ENCODE measurements at places on chromosomes 2 and 18. TPM values are rescaled to one million over a fixed set of nuclear protein-coding genes. Genes with fewer than 3 reads are reported as not detected.

GRCh38 chr2:12504443-12504842 is 212.3 kb upstream of the TRIB2 start:
- DNase-seq = peak; percentile 62

GRCh38 chr2:216777637-216778273 is 82.1 kb downstream of the TNP1 start:
- DNase-seq = peak; percentile 54

DNA sequence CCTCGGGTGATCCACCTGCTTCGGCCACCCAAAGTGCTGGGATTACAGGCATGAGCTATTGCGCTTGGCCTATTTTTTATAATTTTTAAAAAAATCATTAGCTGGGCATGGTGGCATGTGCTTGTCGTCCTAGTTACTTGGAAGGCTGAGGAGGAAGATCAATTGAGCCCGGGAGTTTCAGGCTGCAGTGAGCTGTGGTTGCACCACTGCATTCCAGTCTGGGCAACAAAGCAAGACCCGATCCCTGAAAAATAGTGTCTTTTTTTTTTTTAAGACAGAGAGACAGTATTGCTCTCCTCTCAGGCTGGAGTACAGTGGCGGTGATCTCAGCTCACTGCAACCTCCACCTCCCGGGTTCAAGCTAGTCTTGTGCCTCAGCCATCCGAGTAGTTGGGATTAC is 4.8 kb downstream of the SSB start:
- DNase-seq = no peak

DNA sequence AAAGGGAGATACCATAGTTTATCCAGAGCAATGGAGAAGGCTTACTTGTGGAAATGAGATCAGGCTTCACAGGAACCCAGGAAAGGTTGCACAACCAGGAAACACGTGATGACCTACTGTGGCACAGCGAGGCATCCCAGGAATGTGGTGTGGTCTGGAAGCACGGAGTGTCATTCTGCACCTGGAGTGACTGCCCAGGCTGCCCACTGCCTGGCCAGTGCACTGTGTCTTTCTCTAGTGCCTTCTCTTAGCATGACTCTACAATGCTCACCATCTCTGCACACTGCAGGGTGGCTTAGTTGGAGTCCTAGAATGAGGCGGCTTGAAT is 48.9 kb downstream of the CHST9 start:
- no peak for DNase-seq

- no peak for DNase-seq
Observed at GRCh38 chr2:133591164-133591563, 22.9 kb upstream of the NCKAP5 start.

- peak; percentile 87 for DNase-seq
Observed at GRCh38 chr2:224927646-224928173, 114.6 kb downstream of the DOCK10 start.

DNA sequence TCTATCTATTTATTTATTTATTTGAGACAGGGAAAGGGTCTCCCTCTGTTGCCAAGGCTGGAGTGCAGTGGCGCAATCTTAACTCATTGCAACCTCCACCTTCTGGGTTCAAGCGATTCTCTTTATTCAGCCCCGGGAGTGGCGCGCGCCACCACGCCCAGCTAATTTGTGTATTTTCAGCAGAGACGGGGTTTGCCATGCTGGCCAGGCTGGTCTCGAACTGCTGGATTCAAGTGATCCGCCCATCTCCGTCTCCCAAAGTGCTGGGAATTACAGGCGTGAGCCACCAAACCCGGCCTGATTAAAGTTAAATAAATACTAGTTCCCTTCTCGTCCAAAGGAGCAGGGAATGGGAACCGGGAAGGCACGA is 4.2 kb upstream of the CTDSP1 start:
- DNase-seq = no peak

- DNase-seq = no peak
Observed at GRCh38 chr2:149561309-149561926, 26.2 kb downstream of the MMADHC start.

The TGFA gene
- total RNA-seq = not detected

The FAM124B gene
- total RNA-seq = 0.15 TPM

All from activated CD8-positive, alpha-beta memory T cell treated with anti-CD3 and anti-CD28 coated beads, Interleukin-2, amount 10 ng/mL, durations not matched to agents 7 days and 5 days (primary cell).